ENCODE measurements at places on chromosomes 6 and 20.

GRCh38 chr6:69349771-69350170 is 447.0 kb downstream of the LMBRD1 start:
- no peak for DNase-seq

DNA sequence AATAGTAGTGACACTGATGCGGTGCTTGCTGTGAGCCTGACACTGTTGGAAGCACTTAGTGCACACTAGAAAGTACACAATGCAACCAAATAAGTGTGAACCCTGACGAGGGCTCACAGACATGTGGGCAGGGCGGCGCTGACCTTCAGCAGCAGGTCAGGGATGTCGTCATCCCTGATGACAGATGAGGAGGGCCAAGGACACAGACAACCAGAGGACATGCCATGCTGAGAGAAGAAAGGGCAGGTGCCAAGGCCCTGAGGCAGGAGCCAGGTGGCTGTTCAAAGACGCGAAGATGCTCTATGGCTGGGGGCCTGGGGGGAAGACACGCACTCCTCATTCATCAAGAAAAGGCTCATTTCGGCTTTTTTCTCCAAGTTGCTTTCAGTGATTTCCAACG is 176.4 kb upstream of the CST7 start:
- DNase-seq: no peak

GRCh38 chr6:4903121-4903520 is 100.7 kb downstream of the RPP40 start:
- DNase-seq: no peak

- DNase-seq: peak; percentile 9
Observed at GRCh38 chr20:10671919-10672623, 1.7 kb downstream of the JAG1 start.

GRCh38 chr6:71411882-71412281 is 123.3 kb downstream of the OGFRL1 start:
- no peak for DNase-seq

GRCh38 chr6:134692008-134692407 is 257.9 kb downstream of the ALDH8A1 start:
- no peak for DNase-seq

DNA sequence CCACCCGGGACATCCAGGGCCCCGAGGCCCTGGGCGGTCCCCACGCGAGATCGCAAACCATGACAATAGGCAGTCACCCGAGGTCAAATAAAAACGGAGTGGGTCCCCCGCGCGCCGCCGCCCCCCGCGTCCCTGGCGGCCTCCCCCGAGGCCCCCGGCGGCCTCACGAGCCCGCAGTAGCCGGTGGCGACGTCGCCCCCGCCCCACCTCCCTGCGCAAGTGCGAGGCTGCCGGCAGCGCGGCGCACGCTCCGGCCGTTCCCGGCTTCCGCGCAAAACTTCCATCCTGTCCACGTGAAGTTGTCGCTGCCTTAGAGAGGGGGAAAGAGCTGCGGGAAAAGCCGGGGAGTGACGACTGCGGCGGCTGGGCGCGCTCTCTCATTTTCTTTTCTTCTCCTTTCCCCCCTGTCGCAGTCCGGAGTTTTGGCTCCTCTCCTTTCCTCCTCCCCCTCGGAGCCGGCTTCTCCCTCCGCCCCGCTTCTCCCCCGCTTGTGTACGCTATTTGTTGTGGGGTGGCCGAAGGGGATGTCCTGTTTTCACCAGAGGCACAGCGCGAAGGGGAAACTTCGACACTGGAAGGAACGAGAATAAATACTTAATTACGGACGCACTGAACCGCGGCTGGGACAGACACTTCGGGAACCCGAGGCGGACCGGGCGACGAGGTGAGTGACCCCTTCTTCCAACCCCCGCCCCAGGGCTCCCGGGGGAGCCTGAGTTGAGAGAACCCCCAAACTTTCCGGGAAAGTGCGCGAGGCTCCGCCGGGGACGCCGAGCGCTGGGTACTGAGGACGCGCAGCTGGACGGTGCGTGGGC is at the start of gene EYA4:
TSS of gene EYA4 (plus strand) at position 272 of the 815 bp plus-strand sequence. CDS start 33,424 bp downstream, outside the sequence.
- no peak for DNase-seq

All from CD4-positive, CD25-positive, alpha-beta regulatory T cell (primary cell).